Stimulated activated CD4-positive, alpha-beta T cell treated with anti-CD3 and anti-CD28 coated beads, Interleukin-4, amount 100 ng/mL, for 4 hours (primary cell): ENCODE measurements at places on chromosomes 4 and X.

DNA sequence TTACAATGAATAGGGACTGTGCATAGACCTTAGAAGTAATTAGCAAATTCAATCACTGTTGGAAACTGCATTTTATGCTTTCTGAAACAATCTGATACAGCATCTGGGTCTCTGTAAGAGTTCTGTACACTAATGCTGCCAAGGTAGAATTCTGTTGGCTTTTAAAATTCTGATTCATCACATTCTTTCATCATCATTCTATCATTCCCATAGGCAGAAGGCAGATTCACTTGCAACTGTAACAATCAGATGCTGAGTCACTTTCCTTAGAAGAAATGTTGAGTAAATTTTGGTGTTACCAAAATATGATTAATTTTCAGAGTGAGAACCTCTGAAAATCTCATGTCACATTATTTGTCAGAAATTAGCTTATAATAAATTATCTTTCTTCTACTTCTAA lies 267.2 kb downstream of the MAPK10 start:
- DNase-seq, result no peak

DNA sequence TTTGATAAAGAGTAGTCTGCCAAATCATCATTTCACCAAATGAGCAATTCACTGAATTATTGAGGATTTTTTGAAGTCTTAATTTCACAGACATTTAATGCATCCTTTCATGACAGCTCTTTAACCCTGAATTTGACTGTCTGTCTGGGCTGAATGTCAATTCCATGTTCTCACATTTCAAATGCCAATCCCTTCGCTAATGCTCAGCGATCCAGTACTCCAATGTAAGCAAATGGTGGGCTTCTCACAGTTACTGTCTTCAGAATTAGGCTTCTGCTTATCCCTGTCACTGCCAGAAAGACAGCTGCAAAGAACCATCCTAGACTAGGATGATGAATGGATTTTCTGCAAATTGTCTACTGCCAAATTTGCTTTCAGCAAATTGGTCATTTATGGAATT lies 36.2 kb upstream of the USP38 start:
- no peak for DNase-seq

DNA sequence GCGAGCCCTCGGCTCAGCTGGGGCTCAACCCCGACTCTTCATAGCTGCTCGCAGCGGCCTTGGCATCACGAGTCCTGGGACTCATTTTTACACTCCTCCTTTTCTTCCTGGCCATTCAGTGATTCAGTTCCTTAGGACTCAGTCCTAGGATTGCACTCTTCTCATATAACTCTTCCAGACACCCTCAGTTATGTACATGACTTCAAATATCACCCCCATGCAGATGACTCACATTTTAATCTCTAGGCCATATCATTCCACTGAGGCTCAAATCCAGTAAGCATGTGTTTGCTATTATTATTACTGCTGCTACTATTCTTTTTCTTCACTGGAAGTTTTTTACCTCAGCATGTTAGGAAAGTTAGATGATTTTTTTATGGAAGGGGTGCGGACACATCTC lies 14.4 kb downstream of the ITGB1BP2 start:
- DNase-seq, result no peak

- no peak for DNase-seq
These were observed 362.6 kb downstream of the GASK1B start for GRCh38 chr4:157810137-157810774.

DNA sequence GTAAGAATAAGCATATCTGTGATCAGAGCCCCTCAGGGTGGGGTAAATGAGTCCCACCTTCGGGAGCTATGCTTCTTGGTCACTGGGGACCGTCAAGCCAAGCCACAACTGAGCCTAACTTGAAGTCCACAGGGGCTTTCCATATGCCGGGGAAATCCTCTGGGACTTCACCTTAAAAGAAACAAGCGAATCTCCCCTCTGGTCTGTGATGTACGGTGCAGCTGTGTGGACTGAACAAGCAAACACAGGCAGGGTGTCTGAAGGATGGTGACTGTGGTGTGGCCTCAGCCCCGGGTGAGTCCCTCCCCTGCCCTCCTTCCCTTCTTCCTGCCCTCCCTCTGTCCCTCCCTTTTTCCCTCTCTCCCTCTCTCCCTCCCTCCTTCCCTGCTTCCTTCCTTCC lies 29.7 kb upstream of the PPP2R2C start:
- no peak for DNase-seq

GRCh38 chrX:9135901-9136510 lies 102.1 kb upstream of the FAM9B start:
- DNase-seq, result no peak

DNA sequence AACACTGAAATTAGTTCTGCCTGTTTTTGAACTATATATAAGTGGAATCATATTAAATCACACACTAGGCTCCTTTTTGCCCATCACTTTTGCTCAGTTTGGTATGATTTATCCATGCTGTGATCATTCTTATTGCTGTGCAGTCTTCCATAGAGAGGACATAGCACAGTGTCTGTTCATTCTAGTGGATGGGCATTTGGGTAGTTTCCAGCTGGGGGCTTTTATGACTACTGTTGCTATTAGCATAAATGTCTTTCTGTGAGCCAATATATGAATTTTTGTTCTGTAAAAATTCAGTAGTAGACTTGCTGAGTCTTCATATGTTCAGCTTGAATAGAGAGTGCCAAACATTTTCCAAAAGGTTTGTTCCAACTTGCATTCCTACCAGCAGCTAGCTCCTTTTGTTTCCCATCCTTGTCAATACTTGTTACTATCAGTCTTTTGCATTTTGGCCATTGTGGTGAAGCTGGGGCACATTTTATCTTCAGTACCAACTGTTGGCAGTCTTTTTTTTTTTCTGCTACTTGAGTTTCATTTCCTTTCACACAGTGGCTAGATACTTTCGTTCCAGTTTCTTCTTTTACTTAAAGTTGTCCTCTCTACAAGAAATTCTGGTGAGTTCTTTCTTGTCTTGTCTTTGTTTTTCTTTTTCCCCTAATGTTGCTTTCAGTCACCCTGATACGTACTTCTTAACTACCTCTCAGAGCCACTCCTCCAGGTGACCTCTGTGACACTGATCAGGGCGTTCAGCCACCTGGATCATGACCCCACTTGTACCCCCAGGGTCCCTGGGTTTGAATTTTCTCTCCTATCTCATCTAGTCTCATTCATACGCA lies 87.0 kb downstream of the ANXA3 start:
- DNase-seq, result no peak

- DNase-seq, result no peak
These were observed 404.9 kb downstream of the ZNF674 start for GRCh38 chrX:46140272-46140671.

DNA sequence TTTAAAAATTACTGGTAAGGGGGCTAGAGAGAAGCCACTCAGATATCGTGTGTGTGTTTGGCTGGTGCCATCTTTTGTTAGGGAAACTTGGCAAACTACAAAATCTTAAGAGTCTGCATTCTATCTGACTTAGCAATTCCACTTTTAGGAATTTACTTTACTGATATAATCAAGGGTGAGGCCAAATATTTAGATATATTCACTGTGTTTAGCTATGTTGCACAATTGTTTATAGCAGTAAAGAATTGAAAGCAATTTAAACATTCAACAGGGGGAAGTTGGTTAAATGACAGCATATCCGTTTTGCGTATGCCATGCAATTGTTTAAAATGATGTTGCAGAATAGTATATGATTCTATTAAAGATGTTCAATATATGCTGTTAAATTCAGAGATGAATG lies 6.4 kb upstream of the HERC3 start:
- DNase-seq, result no peak

DNA sequence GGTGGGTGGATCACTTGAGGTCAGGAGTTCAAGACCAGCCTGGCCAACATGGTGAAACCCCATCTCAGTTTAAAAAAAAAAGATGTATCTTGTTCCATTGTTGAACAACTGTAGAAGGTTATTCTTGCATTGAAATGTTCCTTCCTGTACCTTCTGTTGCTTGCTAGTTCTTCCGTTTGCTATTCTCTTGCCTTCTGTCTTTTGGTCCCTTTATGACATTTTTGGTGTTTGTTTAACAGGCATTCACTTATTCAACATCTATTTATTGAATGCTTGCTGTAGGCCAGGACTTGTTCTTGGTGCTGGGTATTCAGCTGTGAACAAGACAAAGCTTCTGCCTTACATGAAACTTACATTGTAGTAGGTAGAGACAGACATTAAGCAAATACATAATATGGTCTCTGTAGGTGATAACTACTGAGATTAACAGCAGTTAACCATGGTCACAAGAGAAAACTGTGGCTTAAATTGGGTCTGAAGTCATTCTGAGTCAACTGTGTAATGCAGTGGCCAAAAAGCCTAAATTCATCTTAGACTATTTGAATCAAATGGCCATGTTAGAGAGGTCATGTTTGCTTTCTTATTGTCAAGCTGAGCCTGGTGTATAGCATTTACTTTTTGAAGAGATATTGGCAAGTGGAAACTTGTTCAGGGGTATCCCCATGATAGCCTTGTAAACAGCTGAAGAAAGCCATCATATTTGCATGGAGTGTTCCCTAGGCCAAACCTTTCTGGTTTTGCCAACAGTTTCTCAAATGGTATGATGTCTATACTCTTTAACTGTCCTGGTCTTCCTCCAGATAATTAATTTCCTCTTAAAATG lies 35.6 kb downstream of the GAB1 start:
- no peak for DNase-seq

GRCh38 chr4:145501051-145501660 lies 19.5 kb downstream of the SMAD1 start:
- no peak for DNase-seq

GRCh38 chrX:41137589-41137988 lies 52.3 kb downstream of the USP9X start:
- no peak for DNase-seq

DNA sequence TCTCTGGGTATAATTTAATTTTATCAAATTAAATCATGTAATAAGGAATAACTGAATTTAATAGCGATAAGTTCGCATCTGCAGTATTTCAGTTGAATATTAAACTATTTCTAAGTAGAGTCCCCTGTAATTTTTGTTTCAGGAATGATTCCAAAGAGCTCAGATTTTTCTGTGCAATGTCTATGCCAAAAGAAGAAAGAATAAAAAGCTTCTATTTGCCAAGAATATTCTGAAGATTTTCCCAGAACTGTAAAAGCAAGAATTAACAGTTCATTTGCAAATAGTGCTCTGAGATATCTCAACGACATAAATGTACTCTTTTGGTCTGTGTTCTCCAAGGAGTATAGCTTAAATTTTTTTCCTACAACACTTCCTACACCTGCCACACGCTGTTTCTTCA lies 1242.8 kb upstream of the DIAPH2 start:
- no peak for DNase-seq

DNA sequence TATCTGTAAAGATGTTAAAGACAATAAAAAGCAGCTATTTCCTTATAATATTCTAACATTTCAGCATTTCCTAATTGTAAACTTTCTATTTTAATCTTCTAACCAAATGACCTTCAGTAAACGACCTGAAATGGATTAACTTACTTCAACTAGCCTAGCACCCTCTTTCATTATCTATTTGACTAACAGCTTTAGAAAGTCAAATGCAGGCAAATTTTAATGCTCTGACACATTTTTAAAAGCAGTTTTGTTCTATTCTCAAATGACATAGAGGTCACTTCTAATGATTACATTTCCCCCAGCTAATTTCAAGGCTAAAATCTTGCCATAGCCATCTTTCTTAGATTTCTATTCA lies 41.9 kb downstream of the SLC7A11 start:
- DNase-seq, result no peak

DNA sequence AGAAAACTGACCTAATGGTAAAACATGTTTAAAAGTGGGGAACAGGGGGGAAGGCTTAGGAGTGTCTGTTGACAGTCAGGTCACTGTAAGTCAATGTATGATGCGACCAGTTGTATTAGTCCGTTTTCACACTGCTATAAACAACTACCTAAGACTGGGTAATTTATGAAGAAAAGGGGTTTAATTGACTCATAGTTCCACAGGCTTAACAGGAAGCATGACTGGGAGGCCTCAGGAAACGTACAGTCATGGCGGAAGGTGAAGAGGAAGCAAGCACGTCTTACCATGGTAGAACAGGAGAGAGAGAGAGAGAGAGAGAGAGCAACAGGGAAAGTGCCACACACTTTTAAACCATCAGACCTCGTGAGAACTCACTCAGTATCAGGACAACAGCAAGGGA lies 13.0 kb upstream of the PLAC1 start:
- DNase-seq, result no peak

DNA sequence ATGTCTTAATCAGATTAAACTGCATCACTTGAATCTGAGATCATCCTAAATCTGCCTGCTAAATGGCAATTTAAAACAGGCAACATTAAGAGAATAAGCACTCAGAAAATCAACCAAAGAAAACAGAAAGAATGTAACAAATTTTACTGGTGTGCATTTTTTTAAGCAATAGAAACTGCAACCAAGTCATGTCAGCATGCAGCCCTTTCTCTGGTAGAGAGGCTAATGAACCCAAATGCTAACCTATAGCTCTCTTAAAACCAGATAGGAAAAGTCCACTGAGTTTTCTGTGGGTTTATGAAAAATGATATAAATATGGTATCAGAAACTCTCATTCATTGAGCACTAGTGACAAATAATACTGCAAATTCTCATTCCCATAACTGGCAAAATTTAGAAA lies 35.6 kb downstream of the COL25A1 start:
- DNase-seq, result no peak

GRCh38 chr4:176791591-176792325 lies 964 bp downstream of the VEGFC start:
- DNase-seq, result no peak

- peak; percentile 20 for DNase-seq
These were observed 71.0 kb downstream of the PRSS12 start for GRCh38 chr4:118281611-118282442.

GRCh38 chr4:100414016-100414790 lies 103.6 kb downstream of the EMCN start:
- no peak for DNase-seq

DNA sequence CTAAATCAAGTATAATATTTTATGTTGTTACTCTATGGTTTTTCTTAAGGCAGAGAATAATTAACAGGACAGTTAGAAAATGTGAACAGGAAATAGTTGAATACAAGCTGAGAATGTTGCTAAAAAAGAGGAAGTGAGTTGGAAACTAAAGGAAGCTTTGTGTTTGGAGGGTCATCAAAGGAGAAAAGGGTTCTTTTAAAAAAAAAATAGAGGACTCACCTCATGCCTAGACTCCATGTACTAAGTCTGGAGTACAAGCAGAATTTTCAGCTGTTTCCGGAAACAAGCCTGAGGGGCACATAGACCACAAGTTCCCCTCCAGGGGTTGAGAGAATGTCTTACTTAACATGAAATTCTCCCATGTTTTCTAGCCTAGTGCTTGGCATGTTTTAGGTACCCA lies 20.1 kb upstream of the MAP7D3 start:
- DNase-seq, result no peak
